ENCODE measurements at places on chromosomes 13 and 19.

DNA sequence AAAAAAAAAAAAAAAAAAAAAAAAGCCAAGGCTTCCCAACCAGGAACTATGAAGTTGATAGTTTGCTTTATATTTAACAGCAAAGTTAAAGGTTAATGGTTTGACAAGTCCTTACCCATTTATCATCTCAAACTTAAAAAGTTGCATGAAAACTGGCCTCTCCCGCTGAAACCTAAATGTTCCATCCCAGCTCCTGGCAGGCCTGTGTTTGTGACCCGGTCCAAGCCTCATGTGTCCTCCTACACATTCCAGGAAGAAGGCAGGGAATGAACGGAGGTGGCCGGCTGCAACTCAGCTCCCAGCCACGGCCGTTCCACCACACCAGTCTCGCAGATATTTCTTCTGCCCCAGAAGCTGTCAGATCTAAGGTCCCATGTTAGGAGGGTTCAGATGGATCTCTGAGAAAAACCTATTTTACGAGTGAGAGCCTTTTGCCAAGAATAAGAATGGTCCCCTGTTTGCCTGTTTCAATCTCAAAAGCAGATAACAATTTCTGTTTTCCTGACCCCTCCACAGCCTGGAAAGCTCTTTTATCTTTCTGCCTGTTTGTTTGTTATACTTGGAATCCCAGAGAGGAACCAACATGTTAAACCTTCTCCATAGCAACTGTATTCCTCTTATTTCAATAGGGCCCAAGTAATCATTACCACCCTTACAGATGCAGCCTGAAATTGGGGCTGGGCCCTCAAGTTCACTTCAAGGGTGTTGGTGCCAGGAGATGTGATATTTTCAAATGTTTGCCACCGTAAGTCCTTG lies 56.5 kb downstream of the KCTD12 start:
- no peak for DNase-seq

- no peak for DNase-seq
Measured at GRCh38 chr13:80462567-80462966, 121.6 kb upstream of the SPRY2 start.

- no peak for DNase-seq
Measured at GRCh38 chr13:102589301-102589822, 7.4 kb upstream of the TPP2 start.

GRCh38 chr13:92270990-92271389 lies 872.6 kb downstream of the GPC5 start:
- no peak for DNase-seq

GRCh38 chr13:74969419-74969818 lies 512.5 kb downstream of the TBC1D4 start:
- no peak for DNase-seq

- no peak for DNase-seq
Measured at GRCh38 chr19:38647966-38648768, 718 bp downstream of the ACTN4 start.

DNA sequence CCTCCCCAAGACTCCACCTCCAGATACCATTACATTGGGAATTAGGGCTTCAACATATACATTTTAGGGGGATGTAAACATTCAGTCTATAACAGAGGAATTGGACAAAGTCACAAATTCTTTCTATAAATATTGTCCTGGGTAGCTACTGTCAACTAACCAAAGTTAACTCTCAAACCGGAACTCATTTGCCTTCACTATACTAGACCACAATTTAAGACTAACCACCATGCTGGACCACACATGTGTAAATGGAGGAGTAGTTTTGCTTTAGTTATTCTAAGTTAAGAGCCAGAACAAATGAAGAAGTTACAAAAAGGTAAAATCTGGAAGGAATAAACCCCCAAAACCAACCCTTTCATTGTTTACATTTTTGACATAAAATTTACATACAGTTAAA lies 222.8 kb downstream of the NDFIP2 start:
- no peak for DNase-seq

GRCh38 chr13:112071102-112071722 lies 4.3 kb downstream of the SOX1 start:
- DNase-seq: no peak

DNA sequence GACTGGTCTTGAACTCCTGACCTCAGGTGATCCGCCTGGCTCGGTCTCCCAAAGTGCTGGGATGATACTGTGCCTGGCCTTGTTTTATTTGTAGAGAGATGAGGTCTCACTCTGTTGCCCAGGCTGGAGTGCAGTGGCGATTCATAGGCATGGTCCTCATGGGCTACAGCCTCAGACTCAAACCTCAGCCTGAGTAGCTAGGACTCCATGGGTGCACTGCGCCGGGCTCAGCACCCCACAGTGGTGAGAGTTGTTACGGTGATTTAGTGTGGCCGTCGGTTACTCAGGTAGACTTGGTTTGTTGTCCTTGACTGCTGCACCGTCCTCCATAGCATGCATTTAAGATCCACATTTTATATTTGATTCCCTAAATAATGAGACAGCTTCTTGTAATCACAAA lies 80.7 kb downstream of the SLC6A16 start:
- DNase-seq: no peak

DNA sequence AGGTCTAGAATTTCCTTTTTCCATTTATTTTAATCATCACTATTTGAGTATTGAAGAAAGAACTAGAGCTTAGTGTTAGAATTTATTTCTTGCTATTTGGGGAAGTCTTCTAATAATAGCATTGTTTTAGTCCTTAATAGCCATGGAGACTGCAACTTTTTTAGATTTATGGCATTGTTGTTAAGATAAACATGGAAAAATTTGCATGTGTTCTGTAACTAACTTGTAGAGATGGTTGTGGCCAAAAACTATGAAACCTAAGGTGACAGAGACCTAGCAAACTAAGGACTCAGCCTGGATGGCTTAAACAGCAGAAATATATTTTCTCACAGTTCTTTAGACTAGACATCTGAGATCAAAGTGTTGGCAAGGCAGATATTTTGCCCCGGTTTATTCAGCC lies 246.4 kb downstream of the SPRY2 start:
- DNase-seq: no peak

DNA sequence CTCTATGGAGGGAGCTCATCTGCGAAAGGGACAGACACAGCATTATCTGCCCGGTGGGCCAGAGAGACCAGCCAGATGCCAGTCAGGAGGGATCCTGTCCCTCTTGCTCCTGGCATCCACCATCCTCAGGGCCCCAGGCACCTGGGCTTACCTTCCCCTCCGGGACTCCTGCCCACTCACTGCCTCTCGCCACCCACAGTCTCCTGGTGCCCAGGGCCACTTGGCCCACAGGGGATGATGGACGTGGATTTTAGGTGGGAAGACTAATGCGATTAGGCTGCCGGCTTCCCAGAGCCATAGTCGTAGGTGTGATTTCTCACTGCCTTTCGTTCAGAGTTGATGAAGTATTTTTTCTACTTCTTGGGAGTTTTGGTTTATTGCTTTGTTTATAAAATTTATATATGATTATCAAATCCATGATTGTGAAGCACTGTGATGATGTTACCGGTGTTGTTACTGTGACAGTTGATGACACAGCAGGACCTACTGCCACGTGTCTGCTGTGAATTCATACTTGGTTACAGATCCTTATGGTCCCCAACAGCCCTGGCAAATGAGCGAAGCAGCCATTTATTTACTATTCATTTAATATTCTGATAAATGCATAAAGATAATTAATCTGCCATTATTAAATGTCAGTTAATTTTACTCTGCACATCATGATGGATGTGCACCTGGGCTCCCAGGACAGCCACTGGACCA lies 14.5 kb upstream of the CHAMP1 start:
- no peak for DNase-seq

DNA sequence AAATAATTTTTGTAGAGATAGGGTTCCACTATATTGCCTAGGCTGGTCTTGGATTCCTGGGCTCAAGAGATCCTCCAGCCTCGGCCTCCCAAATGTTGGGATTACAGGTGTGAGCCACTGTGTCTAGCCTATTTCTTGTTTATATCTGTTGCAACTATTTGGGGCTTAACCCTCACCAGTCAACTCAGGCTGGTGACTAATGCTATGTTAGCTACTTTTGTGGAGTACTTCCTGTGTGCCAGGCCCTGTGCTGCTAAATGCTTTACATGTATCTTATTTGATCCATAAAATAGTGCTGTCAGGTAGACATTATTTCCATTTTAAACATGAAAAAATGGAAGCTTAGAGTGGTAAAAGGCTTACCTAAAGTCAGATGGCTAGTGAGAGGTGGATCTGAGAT lies 13.8 kb downstream of the CEACAM1 start:
- DNase-seq: no peak

DNA sequence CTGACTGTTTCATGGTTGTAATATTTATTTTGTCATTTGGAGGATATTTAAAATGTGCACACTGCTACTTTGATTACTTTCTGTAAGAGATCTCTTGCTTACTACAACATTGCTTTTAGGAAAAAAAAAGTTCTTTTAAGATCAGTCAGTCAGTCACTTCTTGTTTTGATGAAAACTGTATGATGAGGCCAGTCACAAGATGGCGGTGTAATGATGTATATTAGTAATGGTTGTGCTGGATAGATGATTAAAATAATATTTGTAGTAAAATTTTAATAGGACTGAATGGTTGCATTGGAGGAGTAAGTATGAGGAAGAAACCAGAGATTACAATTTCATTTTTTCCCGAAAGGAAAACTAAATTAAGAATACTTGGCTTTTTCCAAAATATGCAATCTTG lies 2411.1 kb downstream of the PCDH9 start:
- no peak for DNase-seq

All from esophagus squamous epithelium (tissue), 5 donors.